ENCODE measurements at places on chromosomes 7 and 10.
A peak's percentile ranks its signal among the peaks of the same experiment; 100 is the strongest.

DNA sequence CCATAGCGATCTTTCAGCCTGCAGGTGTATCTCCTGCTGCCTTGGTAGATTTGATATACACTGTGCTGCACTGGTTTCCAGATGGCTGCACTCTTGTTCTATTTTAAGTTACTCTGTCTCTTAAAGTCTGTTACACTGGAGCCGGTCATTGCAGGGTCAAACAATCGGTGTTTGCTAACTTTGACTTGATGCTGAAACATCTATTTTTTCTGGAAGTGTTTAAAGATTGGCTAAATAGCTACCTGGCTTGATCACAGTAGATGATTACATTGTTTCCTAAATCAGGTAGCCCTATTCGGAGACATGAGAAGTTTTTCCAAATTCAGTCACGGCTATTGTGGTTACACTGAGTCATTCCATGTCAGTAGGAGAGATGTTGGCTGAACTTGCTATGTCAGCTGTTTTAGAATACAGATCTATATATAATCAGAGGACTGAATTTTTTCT, 574.8 kb downstream of the ETV1 start:
- no peak for DNase-seq

- no peak for DNase-seq
Measured at GRCh38 chr10:122853665-122854313, 8.1 kb upstream of the CUZD1 start.

GRCh38 chr10:13340626-13341376, 7.3 kb downstream of the SEPHS1 start:
- peak; percentile 19 for DNase-seq

DNA sequence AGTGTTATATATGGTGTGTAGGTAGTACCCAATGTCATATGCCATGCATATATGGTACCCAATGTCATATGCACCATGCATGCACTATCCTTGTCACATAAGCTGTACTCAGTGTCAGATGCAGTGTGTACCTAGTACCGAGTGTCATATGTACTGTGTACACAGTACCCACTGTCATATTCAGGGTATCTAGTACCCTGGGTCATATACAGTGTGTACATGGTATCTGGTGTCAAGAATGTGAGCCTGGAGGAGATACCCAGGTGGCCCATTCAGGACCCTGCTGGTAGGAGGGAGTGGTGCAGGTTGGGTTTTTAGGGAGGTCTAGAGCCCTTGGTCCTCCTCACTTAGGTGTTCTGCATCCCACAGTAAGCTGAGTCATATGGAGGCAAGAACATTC, 1.8 kb downstream of the ZMYND11 start:
- peak; percentile 64 for DNase-seq

Measured in stimulated activated CD4-positive, alpha-beta T cell treated with anti-CD3 and anti-CD28 coated beads, Interleukin-15, amount 100 ng/mL, for 24 hours (primary cell).